ENCODE measurements at places on chromosomes 4 and X. TPM values are rescaled to one million over a fixed set of nuclear protein-coding genes. Genes with fewer than 3 reads are reported as not detected.

The VSIG1 gene
- under 0.01 TPM for total RNA-seq

The CCKAR gene
- total RNA-seq: not detected

The TLR6 gene
- 3.1 TPM for total RNA-seq

The MUC7 gene
- total RNA-seq: not detected

The AMTN gene
- total RNA-seq: not detected

The PRICKLE3 gene
- 7.6 TPM for total RNA-seq

The ABCG2 gene
- total RNA-seq: 0.39 TPM

The MEPE gene
- total RNA-seq: not detected

The MAGEH1 gene
- total RNA-seq: 24.6 TPM

The PABPC1L2B gene
- total RNA-seq: not detected

The FAM9B gene
- total RNA-seq: not detected

The TMEM128 gene
- total RNA-seq: 18.6 TPM

The NUP62CL gene
- 0.37 TPM for total RNA-seq

Data from subcutaneous preadipocyte (primary cell).